CD4-positive, alpha-beta T cell (primary cell): ENCODE measurements at places on chromosomes 13 and 19.

- no peak for DNase-seq
Measured at GRCh38 chr13:35598233-35598632, 121.7 kb upstream of the MAB21L1 start.

GRCh38 chr13:93559718-93560117 is 333.1 kb downstream of the GPC6 start:
- no peak for DNase-seq

DNA sequence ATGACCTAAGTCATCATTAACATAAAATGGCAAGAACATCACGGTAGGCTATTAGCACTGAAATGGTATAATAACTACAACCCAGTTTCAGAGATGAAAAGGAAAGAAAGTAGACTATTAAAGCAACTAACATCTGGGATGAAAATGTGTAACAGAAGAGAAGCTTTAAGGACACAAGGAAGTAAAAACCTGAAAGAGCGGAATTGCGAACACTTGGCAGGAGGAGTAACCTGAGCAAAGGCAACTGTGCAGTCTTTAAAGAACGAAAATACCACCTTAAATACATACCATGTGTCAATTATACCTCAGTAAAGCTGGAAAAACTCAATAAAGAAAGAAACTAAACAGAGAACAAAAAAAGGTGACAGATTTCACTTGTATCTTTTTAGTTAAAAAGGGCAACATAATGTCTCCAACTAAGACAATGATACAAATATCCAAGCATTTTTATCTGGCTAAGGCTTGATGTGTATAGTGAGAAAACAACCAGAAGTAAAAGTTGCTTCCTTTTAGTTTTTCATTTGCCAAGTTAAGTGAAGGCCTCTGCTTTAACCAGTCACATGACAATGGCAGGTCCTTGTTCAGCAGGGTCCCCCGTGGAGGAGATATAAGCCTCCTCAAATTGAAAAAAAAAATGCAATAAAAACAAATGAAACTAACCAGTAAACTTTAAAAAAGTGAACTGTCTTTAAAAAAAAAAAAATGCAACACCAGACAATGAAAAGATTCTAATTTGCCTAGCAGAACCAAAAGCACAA is 11.6 kb downstream of the USP12 start:
- DNase-seq: no peak

DNA sequence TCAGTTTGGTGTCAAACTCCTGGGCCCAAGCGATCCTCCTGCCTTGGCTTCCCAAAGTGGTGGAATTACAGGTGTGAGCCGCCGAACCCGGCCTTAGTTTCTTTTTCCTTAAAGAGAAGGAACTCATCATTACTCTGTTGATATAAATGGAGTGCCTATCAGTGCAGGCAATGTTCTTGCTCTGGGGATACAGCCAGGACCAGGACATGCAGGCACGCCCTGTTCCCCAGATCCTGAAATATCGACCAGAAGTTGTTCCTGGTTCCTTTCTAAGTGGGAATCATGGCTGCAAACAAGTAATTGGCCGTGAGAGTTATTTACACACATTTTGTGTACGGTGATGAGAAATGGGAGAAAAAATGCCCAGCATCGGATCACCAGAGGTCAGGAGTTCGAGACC is 8.4 kb downstream of the DNM2 start:
- no peak for DNase-seq

DNA sequence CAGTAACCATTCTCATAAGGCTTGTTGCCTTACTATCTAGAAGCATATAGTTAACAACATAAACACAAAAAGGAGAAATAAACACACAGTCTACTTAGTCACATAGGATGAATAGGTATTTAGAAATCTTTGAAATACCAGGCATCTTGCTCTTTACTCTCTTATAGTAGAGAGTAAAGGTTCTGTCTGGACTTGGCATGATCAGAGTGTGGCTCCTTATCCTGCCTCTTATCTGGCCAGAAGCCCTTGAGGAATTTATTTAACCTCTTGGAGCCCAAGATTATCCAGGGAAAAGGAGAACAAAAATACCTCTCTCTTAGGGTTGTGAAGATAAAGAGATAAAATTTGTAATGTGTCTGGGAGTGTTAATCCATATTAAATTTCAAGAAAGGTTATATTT is 100.2 kb upstream of the MBNL2 start:
- no peak for DNase-seq

- DNase-seq: no peak
Measured at GRCh38 chr13:35723821-35724220, 247.3 kb upstream of the MAB21L1 start.

GRCh38 chr13:63408331-63409189 is 1992.9 kb upstream of the PCDH20 start:
- no peak for DNase-seq

- DNase-seq: peak; percentile 29
Measured at GRCh38 chr13:75550159-75550567, 572 bp downstream of the UCHL3 start.

DNA sequence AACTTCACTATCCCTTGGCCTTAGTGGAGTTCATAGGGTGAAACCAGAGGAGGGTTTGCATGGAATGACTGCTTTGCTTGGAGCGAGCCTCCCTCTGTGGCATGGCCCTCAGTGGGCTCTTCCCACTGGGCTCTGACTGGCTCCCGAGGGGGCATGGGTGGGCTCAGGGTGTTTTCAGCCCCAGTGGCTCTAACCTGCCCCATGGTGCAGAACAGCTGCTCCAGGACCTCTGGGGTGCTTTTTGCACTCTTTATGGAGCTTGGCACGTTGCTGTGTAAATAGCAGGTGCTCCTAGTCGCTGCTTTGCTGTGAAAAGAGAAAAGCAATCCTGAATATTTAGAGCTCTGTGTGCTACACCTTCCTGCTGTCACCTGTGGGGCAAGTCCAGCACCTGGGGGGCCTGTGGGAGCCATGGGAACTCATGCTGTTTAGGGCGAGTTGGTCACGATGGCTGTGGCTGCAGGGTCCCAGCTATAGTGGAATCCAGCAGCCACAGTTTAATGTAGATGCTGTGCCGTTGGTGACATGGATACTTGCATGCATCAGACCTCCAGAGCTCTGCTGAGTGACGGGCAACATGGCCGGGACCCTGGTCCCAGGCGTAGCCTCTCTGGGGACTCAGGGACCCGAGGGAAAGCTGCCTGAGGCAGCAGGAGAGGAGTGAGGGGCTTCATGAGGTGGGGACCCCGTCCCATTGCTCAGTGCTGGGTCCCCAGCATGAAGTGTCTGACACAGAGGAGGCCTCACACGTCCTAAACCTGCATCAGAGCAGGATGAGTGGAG is 14.3 kb upstream of the MCF2L start:
- DNase-seq: no peak

GRCh38 chr13:33840402-33840801 is 22.5 kb downstream of the RFC3 start:
- no peak for DNase-seq

DNA sequence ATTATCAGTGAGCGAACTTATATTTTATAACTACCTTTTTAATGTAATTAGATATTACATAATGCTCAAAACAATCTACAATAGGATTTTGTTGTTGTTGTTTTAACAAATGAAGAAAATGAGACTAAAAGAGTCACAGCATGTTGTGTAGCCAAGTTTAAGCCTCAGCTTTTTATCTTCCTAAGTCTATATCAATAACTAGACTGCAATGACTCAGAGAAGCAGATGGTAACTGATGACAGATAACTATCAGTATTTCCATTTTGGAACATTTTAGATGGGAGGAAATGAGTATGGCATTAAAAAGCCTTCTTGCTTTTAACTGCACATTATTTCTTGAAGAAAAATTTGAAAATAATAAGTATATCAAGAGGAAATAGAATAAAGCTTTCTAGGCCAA is 825.2 kb downstream of the SLITRK1 start:
- DNase-seq: no peak

GRCh38 chr13:59441596-59442280 is 722.0 kb downstream of the DIAPH3 start:
- no peak for DNase-seq

- DNase-seq: no peak
Measured at GRCh38 chr13:89688918-89689317, 1658.6 kb upstream of the MIR17HG start.

DNA sequence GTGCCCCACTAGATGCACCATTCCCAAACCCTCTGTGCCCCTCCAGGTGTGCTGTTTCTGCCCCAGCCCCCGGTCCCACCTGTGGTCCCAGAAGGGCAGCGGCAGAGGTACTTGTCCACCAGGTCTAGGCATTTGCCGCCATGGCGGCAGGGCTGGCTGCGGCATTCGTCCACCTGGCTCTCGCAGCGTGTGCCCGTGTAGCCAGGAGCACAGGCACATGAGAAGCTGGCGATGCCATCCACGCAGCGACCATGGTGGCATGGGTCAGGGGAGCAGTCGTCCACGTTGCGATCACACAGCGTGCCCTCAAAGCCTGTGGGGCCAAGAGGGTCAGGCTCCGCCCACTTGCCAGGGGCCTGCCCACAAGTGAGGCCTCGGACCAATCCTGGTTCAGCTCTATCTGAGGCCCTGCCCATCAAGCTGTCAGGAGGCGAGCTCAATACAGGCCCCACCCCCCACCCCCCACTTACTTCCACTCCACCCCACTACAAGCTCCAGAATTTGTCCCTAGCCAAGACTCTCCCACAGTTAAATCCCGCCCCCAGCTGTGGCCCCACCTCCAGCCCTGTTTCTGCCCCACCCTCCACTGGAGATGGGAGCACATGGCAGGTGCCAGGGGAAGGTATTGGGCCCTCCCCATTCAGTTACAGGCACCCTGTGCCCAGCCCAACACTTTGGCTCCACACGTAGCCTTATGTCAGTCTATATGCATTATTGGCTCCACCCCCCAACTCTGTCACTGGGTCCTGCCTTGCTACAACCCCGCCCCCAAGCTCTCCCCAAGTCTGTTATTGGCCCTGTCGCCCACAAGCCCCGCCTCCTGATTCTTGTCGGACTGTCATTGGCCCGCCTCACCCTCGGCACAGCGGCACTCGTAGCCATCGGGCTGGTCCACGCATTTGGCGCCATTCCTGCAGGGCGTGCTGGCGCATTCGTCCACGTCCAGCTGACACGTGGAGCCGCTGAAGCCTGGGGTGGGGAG is 13.5 kb downstream of the NOTCH3 start:
- no peak for DNase-seq

DNA sequence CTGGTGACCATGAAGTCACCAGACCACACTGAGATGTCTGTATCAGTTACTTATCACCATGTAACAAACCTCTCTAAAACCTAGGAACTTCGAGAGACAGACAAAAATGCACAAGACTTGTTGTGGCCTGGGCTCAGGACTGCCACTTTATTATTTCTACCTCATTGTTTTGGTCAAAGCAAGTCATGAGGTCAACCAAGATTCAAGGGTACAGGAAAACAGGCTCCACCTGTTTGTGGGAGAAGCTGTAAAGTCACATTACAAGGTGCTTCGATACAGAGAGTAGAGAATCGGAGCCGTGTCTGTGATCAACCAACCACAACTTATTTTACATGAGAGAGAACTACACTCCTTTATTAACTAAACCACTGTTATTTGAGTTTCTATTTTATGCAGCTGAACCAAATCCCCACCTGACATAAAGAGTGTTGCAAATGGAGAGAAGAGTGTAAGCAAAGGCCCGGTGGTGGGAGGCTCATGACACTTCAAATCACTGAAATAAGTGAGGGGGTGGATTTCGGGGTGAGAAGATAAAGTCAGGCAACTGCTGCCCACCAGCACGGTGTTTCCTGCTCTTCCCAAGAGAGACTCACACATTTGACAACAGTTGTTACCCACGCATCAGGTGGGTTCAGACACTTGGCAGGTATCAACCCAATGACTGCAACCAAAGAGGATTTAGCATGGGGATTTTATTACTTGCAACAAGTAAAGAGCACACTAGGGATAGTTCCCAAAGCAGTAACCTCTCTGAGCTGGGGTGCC is 39.0 kb upstream of the IGSF23 start:
- DNase-seq: no peak

- DNase-seq: no peak
Measured at GRCh38 chr19:35345671-35346111, 2.0 kb upstream of the FFAR1 start.

DNA sequence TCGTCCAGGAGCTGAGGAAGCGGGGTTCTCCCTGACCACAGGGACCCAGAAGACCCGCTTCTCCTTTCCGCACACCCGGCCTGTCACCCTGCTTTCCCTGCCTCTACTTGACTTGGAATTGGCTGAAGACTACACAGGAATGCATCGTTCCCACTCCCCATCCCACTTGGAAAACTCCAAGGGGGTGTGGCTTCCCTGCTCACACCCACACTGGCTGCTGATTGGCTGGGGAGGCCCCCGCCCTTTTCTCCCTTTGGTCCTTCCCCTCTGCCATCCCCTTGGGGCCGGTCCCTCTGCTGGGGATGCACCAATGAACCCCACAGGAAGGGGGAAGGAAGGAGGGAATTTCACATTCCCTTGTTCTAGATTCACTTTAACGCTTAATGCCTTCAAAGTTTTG is 18.9 kb downstream of the VASP start:
- no peak for DNase-seq

DNA sequence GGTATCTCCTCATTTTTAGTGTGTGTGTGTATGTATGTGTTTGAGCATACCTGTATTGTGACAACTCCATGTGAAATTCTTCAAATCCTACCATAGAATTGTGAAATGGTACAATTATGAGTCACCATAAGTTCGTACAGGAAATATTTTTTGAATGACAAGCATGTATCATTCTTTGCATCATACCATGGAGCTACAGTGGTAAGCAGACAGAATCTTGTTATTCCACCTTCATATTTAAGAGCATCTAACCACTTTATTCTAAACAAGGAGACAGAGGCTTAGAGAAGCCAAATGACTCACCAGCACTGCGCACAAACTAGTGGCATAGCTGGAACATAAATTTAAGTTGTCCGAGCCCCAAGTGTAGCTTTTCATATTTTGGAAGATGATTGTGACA is 4.5 kb upstream of the EPSTI1 start:
- DNase-seq: no peak

GRCh38 chr13:73465617-73465971 is 406.8 kb downstream of the KLF5 start:
- no peak for DNase-seq

DNA sequence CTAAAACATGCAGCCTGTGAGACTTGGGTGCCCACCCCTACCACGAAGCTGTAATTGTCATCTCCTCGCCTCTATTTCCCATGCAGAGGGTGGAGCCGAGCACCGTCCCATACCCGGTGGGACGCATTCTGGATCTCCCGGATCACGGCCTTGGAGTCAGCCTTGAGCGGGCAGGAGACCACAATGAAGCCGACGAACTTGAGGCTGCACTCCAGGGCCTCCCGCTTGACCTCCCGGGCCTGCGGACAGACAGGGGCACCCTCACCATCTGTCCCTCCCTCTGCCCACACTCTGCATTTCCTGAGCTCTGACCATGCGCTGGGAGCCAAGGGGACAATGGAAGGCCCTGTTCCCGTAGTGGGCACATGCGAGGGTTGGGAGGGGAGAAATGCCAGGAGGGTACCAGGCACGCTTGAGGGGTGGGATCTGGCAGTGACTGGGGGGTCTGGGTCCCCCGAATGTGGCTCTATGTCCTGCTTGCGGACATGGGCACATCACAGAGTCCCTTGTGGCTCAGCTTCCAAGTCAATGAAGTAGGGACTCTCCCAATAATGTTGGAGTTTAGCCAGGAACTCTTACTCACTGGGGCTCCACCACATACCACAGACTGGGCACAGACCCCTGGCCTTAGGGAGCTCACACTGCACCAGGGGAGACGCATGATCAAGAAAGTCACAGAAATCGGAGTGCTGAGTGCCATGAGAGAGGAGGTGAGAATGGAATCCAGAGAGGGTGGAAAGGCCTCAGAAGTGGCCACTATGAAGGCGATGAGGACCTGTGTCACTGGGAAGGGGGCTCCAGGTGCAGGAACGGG is 9.2 kb upstream of the GMIP start:
- no peak for DNase-seq

GRCh38 chr19:42540071-42540553 is 11.8 kb upstream of the CEACAM1 start:
- DNase-seq: no peak
